ENCODE measurements at places on chromosomes 13 and 19.

DNA sequence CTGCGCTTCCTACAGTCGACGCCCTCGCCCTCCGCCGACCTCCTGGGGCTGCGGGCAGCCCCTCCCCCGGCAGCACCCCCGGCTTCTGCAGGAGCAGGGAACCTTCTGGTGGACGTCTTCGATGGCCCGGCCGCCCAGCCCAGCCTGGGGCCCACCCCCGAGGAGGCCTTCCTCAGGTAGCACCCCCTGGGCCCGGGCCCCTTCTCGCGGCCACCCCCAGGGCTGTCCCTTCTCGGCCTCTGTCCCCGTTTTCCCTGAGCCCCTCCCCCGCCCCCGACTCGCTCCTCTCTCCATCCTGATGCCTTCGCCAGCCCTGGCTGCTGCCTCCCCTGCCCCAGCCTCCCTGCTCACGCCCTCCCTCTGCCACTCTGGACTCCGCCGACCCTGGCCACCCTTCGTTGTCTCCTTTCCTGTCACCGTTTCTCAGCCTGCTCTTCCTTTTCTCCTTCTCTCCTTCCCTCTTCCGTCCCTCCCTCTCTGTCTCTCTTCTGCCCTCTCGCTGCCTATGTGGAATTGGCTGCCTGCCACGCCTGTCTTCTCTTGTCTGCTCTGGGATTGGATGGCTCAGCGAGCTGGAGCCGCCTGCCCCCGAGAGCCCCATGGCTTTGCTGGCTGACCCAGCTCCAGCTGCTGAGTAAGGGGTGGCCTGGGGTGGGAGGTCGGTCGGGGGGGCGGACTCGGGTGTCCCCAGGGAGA lies 11.0 kb downstream of the FUZ start:
- peaks cover 12% of the 10 kb centered on the region for H3K36me3 ChIP-seq
- no peak overlapping the region for H3K4me3 ChIP-seq
- no peaks in the 10 kb centered on the region for H3K4me1 ChIP-seq
- no peaks in the 10 kb centered on the region for H3K27me3 ChIP-seq

DNA sequence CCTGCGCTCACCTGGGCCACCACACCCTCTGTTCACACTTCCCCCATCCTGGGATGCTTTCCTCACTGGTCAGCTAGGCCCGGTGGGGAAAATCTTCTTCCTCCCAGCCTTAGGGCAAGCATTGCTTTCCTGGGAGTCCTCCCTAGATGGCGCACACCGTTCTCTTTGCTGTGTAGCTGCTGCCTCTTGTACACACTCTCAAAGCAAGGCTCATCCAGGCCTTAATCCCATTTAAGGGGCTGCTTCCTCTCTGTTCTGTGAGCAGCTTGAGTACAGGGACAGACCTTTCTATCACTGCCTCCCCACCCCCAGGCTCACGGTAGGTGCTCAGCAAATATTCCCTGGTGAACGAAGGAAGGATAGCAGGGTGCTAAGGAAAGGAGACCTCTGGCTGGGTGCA lies 11.1 kb downstream of the SLC7A10 start:
- no peaks in the 10 kb centered on the region for H3K27me3 ChIP-seq
- H3K4me3 ChIP-seq, result no peak overlapping the region
- H3K36me3 ChIP-seq, result peaks cover 14% of the 10 kb centered on the region

GRCh38 chr19:45047188-45047797 lies 8.4 kb downstream of the CLASRP start:
- DNase-seq, result no peak
- peaks cover 69% of the 10 kb centered on the region for H3K36me3 ChIP-seq
- H3K4me1 ChIP-seq, result peaks cover 2% of the 10 kb centered on the region
- no peak overlapping the region for H3K4me3 ChIP-seq
- H3K27me3 ChIP-seq, result no peaks in the 10 kb centered on the region

DNA sequence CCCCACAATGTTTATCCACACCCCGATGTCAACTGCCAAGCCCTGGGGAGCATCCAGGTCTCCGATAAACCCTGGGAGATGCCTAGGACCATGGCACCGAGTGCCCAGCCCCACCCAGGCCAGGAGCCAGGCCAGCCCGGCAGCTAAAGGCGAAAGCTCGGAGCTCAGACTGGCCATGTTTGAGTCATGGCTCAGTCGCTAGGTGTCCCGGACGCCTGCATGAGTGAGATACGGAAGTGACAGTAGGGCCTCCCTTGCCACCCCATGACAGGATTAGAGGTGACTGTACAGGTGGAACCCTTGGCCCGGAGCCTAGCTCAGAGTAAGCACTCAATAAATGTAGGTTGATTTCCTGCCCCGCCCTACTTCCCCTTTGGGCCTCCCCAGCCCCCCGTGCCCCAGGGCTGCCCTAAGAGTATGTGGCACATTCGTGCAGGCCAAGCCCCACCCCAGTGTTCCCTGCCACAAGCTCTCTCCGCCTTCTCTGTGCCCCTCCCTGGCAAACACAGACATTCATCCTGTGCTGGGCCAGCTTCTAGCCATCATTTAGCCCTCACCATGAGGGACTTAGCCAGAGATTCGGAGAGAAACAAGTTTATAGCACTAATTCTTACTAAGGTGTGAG lies 5.8 kb upstream of the TPM4 start:
- no peak overlapping the region for H3K4me3 ChIP-seq
- peaks cover 8% of the 10 kb centered on the region for H3K4me1 ChIP-seq
- DNase-seq, result peak; percentile 99
- no peaks in the 10 kb centered on the region for H3K36me3 ChIP-seq
- H3K27ac ChIP-seq, result peak overlapping the region; percentile 97
- H3K27me3 ChIP-seq, result no peaks in the 10 kb centered on the region

DNA sequence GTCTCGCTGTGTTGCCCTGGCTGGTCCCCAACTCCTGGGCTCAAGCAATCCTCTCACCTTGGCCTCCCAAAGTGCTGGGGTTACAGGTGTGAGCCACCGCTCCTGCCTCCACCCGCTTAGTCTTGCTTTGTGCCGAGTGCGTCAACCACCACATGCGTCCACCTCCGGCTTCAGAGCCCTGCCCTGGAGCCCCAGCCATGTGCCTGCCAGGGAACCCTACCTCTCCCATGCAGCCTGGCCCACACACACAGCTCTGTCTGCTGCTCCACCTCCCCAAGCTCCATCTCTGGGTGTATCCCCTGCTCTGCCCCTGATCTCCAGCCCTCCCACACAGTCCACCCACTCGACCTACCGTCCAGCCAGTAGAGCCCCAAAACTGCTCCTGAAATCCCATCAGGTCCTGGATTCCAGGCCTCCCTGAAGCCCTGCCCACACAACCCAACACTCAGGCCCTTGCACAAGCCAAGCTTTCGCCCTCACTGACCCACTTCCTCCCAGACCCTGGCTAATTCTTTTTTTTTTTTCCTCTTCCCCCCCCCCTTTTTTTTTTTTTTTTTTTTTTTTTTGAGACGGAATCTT lies 9.6 kb downstream of the CYP2F1 start:
- H3K27ac ChIP-seq, result no peak overlapping the region
- DNase-seq, result no peak
- no peaks in the 10 kb centered on the region for H3K36me3 ChIP-seq
- H3K4me3 ChIP-seq, result no peak overlapping the region

DNA sequence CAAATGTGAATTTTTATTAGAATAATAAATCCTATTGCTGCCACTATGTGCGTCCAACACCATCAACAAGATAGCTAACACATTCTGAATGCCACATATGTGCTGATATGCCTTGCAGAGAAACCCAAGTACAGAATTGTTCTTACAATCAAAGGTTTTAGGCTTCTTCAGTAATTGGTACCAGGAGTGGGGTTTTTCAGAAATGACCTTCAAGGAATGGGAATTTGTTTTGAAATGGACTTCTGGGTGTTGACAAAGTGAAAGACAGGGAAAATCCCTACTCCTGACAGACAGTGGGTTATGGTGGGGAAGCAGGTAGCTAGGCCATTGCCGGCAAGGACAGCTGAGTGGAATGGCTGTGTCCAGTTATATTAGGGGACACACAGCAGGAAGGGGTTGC lies 5.7 kb downstream of the SYT3 start:
- no peak overlapping the region for H3K27ac ChIP-seq
- H3K27me3 ChIP-seq, result no peaks in the 10 kb centered on the region
- no peak for DNase-seq
- no peaks in the 10 kb centered on the region for H3K4me1 ChIP-seq
- H3K36me3 ChIP-seq, result no peaks in the 10 kb centered on the region
- no peak overlapping the region for H3K4me3 ChIP-seq

GRCh38 chr13:48678316-48678715 lies 24.6 kb downstream of the CYSLTR2 start:
- H3K4me1 ChIP-seq, result no peaks in the 10 kb centered on the region
- H3K36me3 ChIP-seq, result no peaks in the 10 kb centered on the region
- no peak overlapping the region for H3K27ac ChIP-seq
- no peak for DNase-seq
- no peaks in the 10 kb centered on the region for H3K27me3 ChIP-seq

- H3K36me3 ChIP-seq, result no peaks in the 10 kb centered on the region
- peaks cover 2% of the 10 kb centered on the region for H3K4me1 ChIP-seq
- no peak overlapping the region for H3K27ac ChIP-seq
- H3K27me3 ChIP-seq, result peaks cover 3% of the 10 kb centered on the region
- DNase-seq, result no peak
Observed at GRCh38 chr13:36884235-36884634, 35.8 kb downstream of the SMAD9 start.

Data from small intestine (tissue), 16 donors.